ENCODE measurements at places on chromosomes 2 and 18.

- no peak for DNase-seq
Measured at GRCh38 chr2:31322371-31322770, 88.4 kb downstream of the EHD3 start.

GRCh38 chr2:105593221-105593967 lies 151.3 kb upstream of the NCK2 start:
- DNase-seq, result no peak

GRCh38 chr2:20115902-20116301 lies 64.5 kb upstream of the LAPTM4A start:
- DNase-seq, result no peak

- no peak for DNase-seq
Measured at GRCh38 chr2:54503192-54503591, 47.1 kb downstream of the SPTBN1 start.

DNA sequence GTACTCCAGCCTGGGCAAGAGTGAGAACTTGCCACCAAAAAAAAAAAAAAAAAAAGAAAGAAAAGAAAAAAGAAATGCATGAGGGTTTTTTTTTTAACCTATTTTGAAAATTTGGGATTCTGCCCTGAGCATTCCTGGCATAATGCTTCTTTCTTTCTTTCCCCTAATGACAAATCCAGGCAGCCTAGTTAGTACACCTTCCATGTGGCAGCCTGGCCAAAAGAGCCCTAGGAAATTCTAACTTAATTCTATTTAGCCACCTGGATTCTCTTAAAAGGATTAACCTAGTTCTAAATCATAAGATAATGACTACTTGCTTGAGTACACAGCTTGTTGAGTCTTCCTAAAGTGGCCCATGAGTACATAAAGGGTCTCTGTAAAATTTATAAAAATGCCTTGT lies 160.1 kb downstream of the THADA start:
- DNase-seq, result no peak

GRCh38 chr2:10132043-10132575 lies 9.6 kb downstream of the RRM2 start:
- DNase-seq, result no peak

GRCh38 chr2:160376576-160376975 lies 117.0 kb downstream of the RBMS1 start:
- no peak for DNase-seq

All from AG08395 (cell line).